ENCODE measurements at places on chromosomes 6 and 20. TPM values are rescaled to one million over a fixed set of nuclear protein-coding genes. Genes with fewer than 3 reads are reported as not detected.

The RBL1 gene
- polyA plus RNA-seq = 6.8 TPM

The PDE7B gene
- 6.9 TPM for polyA plus RNA-seq

DNA sequence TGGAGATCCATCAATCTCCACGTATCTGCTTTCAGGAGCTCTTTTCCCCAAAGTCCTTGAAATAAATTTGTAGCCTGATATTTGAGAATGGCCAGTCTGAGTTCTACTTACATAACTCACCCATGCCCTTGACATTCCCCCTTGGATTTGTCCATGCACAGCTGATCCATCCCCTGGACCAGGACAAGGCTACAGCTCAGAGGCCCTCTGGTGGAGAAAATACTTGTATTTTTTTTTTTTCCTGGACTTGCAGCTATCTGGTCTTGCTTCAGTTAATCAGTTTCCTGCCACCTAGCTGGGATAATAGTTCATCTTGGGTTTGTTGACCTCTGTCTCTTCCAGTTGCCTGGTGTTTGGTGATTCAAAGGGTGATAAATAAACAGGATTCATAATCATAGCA is 467.6 kb downstream of the DHX35 start:
- DNase-seq = no peak

- DNase-seq = no peak
These were observed 2.5 kb upstream of the PTPRT start for GRCh38 chr20:43191946-43192863.

GRCh38 chr6:76742919-76743318 is 670.5 kb upstream of the IMPG1 start:
- DNase-seq = no peak

- no peak for DNase-seq
These were observed 40.4 kb downstream of the TFEB start for GRCh38 chr6:41694815-41695526.

- no peak for DNase-seq
These were observed 381.7 kb downstream of the BCKDHB start for GRCh38 chr6:80488190-80488589.

GRCh38 chr6:108801366-108801765 is 46.9 kb upstream of the ARMC2 start:
- peak; percentile 71 for DNase-seq

DNA sequence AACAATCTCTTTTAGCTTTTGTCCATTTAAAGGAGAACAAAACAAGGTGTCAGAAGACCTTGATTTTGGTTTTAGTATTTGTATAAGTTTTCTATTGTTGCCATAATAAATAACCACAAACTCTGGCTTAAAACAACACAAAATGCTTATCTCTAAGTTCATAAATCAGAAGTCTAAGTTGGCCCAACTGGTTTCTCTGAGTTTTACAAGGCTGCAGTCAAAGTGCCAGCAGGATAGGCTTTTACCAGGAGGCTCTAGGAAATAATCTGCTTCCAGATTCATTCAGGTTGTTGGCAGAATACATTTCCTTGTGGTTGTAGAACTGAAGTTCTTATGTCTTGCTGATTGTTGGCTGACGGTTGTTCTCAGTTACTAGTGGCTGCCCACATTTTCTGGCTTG is 147.2 kb upstream of the HMGCLL1 start:
- no peak for DNase-seq

- no peak for DNase-seq
These were observed 32.8 kb downstream of the DYNLT1 start for GRCh38 chr6:158611541-158612370.
